Stimulated activated CD8-positive, alpha-beta memory T cell treated with anti-CD3 and anti-CD28 coated beads, Interleukin-12 subunit alpha, Interleukin-12 subunit beta, amount 100 ng/mL, for 1 hour (primary cell): ENCODE measurements at places on chromosomes 3 and 15.

DNA sequence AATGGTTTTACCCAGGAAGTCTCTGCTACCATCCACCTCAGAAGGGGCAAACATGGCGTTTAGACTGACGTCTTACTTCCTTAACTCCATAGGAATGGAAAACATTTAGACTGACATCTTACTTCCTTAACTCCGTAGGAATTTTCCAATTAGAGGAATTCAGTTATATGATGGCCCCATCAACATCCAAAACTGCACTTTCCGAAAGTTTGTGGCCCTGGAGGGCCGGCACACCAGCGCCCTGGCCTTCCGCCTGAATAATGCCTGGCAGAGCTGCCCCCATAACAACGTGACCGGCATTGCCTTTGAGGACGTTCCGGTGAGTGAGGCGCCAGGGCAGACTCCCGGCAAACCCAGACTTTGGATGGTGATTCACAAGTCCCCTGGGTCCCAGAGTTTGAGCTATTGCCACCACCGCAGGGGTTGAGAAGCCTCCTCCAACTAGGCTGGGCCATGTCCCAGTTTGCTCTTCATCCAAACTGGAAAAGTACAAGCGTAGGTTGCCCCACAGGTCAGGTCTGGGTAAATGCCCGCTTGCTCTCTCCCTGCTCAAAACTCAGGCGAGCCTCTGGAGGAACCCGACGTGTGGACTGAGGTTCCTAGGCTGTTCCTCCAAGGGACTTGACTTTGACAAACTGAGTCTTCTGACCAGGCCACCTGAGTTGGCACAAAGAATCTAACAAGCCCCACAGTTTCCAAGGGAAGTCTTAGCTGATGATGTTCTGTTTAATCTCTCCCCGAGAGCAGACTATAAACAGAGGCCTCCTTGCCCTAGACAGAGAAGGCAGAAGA is 57.7 kb downstream of the MESD start:
- DNase-seq = no peak

GRCh38 chr3:111944372-111944771 is 34.5 kb upstream of the ABHD10 start:
- DNase-seq = no peak

DNA sequence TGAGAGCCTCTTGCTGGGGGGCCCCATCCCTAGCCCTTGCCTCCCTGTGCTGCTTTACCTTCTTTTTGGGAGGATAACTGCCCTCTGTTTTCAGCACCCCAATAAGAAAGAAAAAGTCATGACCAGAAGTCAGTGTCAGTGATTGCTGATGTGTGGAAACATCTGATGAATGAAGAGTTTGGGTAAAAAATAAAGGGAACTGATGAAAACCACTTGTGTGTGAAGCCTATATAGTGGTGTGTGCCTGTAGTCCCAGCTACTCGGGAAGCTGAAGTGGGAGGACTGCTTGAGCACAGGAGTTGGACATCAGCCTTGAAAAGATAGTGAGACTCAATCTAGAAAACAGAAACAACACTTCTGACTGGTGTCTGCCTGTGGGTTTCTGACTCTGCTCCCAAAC is 9.8 kb upstream of the CELSR3 start:
- DNase-seq = no peak

DNA sequence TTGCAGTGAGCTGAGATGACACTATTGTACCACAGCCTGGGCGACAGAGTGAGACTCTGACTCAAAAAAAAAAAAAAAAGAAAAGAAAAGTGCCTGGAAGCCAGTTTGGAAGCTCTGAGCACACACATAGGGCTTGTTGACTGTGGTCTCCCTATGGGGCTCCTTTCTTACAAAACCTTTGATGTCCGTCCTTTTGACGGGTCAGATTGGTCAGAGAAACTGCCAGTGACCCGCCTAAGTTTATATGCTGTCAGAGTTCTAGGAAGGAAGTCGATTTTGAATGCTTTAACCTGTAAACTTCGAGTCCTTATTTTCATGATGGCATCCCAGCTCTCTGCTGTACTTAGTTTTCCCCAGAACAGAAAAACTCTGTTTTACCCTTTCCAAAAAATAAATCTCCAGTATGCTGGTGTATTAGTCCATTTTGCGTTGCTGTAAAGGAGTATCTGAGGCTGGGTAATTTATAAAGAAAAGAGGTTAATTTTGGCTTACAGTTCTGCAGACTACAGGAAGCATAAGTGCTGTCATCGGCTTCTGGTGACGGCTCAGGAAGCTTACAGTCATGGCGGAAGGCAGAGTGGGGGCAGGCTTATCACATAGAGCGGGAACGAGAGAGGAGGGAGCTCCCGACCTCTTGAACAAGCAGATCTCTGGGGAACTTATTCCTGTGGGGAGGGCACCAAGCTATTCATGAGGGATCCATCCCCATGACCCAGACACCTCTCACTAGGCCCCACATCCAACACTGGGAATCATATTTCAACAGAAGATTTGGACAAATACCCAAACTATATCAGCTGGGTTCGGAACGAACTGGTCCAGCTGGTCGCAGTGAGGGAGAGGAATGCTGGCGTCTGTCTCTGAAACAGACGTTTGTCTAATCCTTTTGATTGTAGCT is 72.3 kb downstream of the LMLN start:
- no peak for DNase-seq

GRCh38 chr3:50435371-50436113 is 67.9 kb downstream of the CACNA2D2 start:
- no peak for DNase-seq

GRCh38 chr15:99486371-99487336 is 79.1 kb upstream of the MEF2A start:
- DNase-seq = no peak

GRCh38 chr15:36612063-36612788 is 32.8 kb downstream of the CDIN1 start:
- DNase-seq = no peak
